CD4-positive, alpha-beta T cell treated with Interleukin-1 beta for 1 hour (primary cell): ENCODE measurements at places on chromosomes 13 and 19.

GRCh38 chr13:111039735-111040134 is 75.4 kb upstream of the ARHGEF7 start:
- no peak for DNase-seq

DNA sequence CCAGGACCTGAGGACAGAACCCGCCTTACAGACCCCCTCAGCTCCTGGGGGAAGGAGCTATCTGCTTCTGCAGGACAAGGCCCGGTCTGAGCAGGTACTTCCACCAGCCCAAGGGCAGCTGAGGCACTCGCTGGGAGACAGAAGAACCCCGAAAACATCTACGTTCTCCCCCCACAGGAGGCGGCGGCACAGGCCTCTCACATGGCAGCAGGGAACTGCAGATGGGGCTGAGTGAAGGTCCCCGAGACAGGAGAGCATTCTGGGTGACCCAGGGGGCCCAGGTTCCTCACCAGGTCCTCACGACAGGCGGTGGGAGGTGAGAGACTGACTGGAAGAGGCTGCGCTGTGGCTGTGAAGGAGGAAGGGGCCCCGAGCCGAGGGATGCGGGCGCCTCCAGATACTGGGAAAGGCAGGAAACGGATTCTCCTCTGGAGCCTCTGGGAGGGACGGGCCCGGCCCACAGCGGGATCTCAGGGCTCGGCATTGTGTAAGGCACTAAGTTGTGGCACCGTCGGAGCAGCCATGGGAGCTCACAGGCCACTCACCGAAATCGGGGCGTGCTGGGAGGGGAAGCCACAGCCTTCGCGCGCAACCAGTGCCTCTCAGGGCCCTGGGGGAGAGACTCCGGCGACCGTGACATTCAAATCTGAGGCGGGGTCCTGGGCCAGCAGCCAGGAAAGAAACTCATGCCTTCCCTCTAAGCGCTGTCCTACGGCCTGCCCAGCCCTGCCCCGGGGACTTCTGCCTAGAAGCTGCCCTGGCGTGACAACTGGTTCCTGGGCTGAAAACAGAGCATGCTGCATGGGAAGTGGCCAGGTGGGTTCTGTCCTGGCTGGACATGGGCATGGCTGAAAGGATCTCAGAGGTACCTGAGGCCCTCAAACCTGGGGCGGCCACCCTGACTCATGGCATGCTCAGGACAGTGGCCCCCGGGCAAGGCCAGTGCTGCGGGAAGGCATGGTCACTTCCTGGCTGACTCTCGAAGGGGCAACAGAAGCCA is 14.0 kb downstream of the RPL36 start:
- no peak for DNase-seq

GRCh38 chr13:37427843-37428494 is 170.6 kb downstream of the POSTN start:
- no peak for DNase-seq

GRCh38 chr13:26605845-26606244 is 48.4 kb downstream of the WASF3 start:
- DNase-seq: no peak
